ENCODE measurements at places on chromosomes 11 and 22.

DNA sequence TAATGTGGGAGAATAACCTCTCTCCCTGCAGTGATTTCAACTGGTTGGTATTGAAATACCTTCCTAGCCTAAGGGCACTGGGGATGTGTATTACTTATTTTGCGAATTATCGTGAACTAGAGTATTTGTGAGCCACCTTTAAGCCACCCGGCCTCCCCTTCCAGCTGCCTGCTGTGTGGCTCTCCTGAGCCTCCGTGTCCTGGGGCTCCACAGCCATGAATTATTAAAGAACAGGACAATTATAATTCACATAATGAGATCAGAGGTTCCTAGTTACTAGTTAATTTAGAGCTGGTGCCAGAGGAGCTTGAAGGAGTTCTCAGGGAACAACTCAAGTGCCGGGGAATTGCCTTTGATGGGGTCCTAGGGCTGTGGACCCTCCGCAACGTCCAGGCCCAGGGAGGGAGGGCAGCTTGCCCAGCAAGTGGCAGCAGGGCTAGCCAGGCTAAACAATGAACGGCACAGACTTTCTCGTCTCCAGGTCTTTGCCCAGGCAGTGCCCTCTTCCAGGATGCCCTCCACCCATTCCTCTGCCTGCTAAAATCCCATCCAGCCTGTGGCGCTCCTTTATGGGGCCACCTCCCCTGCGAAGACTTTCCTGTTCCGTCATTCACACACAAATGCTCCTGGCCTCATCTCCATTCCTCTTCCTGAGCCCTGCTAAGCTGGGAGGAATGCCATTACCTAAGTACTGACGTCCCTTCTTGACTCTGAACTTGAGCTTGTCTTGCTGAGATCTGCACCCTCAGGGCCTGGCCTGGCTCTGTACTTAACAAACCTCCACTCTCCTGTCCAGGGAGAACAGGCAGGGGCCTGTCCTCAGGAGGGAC lies 91.5 kb downstream of the RTL6 start:
- no peak for DNase-seq

DNA sequence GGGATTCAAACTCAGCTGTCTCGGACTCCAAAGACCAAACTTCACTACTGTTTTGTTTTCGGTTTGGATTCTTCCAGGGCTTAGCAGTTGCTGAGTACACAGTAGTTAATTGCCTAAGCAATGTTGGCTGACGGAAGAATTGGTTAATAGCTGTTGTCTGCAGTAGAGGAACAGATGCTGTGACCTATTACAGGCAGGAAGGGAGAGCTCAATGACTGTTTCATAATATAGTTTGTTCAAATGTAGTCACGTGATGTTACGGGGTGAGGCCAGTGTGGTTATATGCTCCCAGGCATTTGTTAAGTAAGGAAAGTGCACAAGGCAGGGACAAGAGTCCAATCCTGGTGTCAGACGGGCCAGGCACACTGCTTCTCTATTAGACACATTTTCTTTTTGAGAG lies 222.6 kb upstream of the CCDC90B start:
- DNase-seq = no peak

DNA sequence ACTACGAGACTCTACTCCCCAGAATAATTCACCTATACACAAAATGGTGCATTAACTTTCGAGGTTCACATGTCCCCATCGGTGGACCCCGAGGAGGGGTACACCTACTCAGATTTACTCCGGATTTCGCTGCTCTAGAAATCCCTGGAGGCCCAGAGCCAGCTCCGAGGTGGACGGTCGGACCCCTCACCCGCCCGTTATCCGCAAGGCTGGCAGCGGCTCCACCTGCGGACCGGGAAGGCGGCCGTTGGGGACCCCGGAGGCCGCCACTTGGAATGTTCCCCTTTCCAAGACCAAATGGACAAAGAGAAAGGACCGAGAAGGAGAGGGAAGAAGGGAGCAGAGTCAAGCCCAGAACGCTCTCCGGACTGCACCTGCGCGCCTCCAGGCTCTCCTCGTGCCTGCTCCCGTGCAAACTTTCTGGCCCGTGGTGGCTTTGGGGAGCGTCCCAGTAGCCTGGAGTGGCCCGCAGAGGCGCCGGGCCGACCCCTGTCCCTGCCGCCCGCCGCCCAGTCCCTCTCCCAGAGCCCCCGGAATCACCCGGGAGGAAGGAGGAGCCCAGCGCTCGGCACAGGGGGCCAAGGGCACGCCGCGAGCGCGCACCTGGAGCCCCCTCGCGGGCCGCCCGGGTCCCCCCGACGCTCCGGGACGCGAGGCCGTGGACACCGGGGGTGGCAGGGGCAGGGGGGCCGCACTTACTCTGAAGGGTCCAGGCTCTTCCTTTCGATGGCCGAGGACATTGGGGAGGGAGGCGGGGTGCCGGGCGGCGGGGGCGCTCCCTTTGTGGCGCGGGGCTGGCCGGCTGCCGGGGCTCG lies 23.0 kb downstream of the LMO2 start:
- DNase-seq = no peak

GRCh38 chr11:10379022-10379421 lies 74.1 kb downstream of the ADM start:
- no peak for DNase-seq

DNA sequence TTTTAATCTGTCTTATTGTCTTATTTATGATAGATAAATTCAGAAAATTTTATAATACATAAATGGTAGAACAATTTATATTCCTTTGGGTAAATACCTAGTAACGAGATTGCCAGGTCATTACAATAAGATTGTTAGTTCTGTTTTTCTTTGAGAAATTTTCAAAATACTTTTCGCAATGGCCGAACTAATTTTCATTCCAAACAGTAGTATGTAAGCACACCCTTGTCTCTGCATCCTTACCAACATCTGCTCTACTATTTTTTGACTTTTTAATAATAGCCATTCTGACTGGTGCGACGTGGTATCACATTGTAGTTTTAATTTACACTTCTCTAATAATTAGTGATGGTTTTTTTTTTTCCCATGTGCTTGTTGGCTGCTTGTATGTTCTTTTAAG lies 351.4 kb upstream of the LUZP2 start:
- DNase-seq = no peak

GRCh38 chr11:94342250-94342649 lies 37.9 kb downstream of the IZUMO1R start:
- no peak for DNase-seq

- no peak for DNase-seq
Measured at GRCh38 chr22:28882545-28882877, 861 bp upstream of the ZNRF3 start.

DNA sequence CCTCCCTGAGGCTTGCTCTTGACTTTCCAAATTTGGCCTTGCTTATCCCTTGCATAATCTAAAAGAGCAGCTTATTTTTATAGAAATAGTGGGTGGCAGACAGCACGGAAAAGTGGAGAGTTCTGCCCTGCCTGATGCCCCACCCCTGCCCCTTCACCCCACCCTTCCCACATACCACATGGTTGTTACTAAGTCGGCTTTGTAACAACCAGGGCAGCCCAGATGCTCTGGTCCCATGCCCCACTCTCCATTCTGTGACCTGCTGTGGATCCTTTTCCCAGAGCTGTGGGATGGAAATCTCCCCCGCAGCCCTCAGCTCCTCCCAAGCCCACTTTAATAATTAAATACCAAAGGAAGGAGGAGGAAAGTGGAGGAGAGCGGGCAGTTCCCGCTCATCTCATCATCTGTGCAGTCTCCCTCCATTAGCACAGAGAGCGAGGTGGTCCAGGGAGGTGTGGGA lies 10.9 kb downstream of the MRGPRF start:
- DNase-seq = no peak

DNA sequence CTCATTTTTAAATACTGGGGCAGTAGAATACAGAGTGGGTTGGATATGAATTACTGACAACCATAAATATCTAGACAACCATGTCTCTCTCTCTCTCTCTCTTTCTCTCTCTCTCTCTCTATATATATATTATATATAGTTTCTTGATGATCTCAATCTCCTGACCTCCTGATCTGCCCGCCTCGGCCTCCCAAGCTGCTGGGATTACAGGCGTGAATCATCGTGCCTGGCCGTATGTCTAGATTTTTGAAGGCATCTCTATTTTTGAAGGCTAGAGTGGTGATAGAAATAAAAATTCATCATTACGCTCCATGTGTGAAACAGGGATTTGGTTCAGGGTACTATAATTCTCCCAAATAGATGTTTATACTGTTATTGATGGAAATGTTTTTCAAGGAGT lies 84.1 kb downstream of the DDX10 start:
- DNase-seq = no peak

Measured in stimulated activated naive CD4-positive, alpha-beta T cell (primary cell).